ENCODE measurements at places on chromosomes 7 and 10. TPM values are rescaled to one million over a fixed set of nuclear protein-coding genes. Genes with fewer than 3 reads are reported as not detected.

Gene CH25H
- total RNA-seq, result not detected

Gene UBE2D4
- 27.3 TPM for total RNA-seq

Gene PNLIPRP1
- not detected for total RNA-seq

Gene AKAP9
- 19.1 TPM for total RNA-seq

Gene GIMAP5
- 0.45 TPM for total RNA-seq

Gene ACSL5
- total RNA-seq, result not detected

Gene GRID1
- 2.3 TPM for total RNA-seq

Gene ARMS2
- not detected for total RNA-seq
